ENCODE measurements at places on chromosomes 7 and 10.

DNA sequence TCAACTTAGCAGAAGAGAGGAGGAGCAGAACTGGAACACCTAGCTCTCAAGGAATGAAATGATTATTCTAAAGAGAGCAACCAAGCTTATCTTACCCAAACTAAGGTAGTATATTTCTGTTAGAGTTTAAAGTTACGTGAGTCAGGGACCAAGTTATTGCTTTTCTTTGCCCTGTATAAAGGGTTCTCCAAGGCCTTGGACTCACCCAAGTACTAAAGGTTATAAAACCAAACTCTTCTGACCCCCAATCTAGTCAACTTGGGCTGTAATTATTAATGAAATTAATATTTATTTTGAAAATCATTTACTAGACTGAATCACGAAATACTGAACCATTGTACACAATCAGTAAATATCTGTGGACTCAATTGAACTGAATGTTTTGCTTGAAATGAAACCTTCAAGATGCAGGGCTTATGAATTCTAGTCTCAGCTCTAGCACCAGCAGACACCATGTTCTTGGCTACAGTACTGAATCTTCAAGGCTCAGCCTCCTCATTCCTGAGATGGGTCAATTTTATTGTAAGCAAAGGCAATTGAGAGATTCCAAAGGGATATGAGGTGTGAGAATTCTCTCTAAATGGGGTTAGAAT lies 1.8 kb upstream of the CYP2C19 start:
- no peak for DNase-seq

GRCh38 chr7:91230503-91230902 lies 33.7 kb upstream of the FZD1 start:
- no peak for DNase-seq

DNA sequence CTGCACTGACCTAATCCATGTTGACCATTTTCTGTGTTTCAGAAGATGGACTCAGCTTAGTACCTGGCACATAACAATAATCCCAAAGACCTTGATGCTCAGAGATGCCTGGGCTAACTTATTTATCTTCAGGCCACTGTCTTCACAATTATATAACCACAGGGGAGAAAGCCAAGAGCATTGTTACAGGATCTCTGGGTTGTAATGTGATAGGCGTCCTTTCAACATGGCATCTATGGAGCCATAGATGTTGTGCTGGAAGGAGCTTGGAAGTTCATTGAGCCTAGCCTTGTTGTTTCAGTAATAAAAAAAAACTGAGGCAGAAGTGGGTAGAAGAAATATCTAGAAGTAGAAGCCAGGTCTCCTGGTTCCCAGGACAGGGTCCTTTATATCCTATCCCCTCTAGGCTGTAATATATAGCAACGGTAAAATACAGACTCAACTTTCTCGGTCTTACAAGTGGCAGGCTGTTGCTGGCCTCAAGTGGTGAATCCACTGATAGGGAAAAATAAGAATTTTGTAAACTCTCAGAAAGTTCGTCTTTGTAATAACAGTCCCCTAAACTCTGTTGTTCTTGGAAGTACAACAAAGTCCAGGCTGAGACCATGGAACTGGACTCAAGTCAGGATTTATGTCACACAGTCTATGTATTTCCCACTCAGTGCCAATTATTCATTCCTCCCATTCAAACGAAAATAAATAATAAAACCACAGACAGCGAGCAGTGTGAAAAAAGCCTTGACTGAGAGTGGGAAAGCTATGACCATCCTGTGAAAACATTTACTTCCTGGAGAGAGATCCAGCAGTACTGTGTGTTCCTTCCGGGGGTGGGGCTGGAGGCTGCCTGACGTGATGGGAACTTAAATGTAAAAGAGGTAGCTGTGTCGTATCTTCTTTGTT lies 277.6 kb downstream of the REEP3 start:
- no peak for DNase-seq

GRCh38 chr10:13356392-13356791 lies 8.3 kb upstream of the SEPHS1 start:
- no peak for DNase-seq

GRCh38 chr7:37007691-37008090 lies 283.4 kb upstream of the AOAH start:
- no peak for DNase-seq
